ENCODE measurements at places on chromosomes 2 and 18. TPM values are rescaled to one million over a fixed set of nuclear protein-coding genes. Genes with fewer than 3 reads are reported as not detected.

PLGLB2 gene
- total RNA-seq: 2.0 TPM

STPG4 gene
- total RNA-seq: not detected

FAM136A gene
- 71.3 TPM for total RNA-seq

PDE1A gene
- not detected for total RNA-seq

CCDC85A gene
- not detected for total RNA-seq

ICA1L gene
- total RNA-seq: 6.2 TPM

PSMA8 gene
- total RNA-seq: 1.2 TPM

- no peak for DNase-seq
Observed at GRCh38 chr2:4188561-4188960, 485.2 kb downstream of the DCDC2C start.

DNA sequence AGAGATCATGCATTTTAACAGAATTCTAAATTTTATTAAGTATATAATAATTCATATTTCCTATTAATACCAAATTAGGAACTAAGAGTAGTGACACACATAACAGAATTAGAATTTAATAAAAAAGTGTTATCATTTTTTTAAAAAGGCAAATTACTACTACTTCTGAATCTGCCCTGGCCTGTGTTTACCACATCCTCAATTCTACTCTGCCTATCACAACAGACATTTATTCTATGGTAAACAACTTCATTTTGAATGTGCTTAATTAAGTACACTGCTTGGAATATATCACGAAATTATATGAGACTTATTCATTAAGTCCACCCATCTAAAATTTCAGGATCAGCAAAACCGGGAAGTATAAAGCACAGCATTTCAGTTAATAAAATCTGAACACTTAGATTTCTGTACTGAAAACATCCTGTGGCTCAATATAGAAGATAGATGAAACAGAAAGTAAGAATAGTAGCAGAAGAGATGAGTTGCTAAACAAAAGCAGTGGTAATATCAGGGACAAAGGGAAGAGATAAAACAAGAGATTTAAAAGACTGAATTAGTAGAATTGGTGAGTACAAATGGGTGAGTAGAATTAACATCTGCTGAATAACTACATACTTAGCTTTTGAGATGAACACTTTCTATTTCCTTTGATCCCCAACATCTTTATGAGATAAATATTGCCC lies 3.7 kb downstream of the SMC6 start:
- no peak for DNase-seq

DNA sequence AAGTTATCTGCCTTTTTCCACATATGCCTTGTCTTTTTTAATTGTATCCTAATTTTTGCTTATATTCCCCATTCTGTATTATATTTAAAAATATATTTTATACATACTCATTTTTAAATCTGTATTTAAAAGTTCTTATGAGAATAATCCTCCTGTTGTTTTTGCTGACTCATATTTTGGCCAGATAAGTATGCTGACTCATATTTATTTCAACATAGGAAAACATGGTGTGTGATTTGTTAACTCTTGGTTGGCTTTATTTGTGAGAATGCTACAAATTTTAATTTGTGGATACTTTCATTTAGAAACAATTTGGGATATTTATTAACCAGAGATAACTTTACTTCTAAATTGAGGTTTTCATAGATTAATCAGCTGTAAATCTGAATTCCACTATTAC lies 587.7 kb downstream of the CPS1 start:
- no peak for DNase-seq

DNA sequence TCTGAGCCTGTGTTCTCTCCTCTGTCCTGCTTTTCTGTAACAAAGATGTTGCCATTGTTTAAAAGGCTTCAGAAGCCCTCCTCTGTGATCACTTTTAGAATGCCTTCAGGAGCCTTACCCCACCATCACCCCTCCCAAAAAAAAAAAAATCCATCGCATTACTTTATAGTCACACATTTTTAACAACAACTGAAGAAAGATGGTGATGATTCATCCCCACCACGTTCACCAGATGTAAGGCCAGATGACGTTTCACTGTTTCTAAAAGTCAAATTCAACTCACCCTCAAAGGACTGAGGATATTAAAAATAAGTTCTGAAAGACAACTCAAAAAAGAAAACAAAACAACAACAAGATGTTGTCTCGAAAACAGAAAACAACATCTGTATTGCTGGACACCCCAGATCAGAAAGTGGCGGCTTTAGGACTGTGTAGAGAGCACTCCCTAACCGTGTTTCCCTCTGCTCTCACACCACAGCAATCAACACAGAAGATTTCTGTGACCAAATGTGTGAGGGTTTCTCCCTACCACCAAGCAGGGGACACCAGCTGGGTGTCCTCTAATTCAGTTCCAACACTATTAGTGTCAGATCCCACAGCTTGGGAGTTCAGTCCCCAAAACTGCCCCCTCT lies 61.9 kb upstream of the CREB1 start:
- DNase-seq: no peak

DNA sequence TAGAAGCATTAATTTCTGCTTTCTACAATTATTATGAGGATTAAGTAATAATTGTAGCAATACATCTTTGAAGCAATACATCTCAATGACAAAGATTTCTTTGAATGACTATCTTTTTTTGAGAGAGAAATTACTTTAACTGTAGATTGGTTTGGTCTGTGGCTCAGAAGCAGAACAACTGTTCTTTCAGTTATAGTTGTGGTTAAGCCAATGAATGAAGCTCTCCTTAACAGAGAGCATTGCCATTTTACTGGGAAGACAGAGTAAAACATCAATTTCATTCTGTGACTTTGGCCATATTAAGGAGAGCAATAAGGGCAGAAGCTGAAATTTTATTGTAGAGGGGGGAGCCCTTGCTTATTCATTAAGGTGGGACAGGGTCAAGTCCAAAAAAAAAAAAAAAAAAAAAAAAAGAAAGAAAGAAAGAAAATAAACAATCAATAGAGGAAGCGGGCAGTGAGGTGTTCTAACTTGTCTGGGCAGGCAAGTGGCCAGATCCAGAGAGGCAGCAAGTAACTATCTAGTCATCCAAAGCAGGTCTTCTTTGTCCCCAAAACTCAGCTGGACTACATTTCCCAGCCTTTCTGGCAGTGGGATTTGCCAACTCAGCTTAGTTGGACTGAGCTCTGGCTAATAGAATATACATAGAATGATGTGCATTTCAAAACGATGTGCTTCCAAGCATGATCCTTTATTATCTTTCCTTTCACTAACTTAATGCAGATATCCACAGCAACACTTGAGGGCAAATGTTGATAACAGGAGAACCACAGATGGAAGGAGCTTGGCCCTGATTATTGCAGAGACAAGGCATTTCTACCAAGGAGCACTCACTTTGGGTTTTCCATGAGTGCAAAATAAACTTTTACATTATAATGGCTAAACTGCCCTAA lies 462.7 kb upstream of the CDH20 start:
- DNase-seq: no peak

DNA sequence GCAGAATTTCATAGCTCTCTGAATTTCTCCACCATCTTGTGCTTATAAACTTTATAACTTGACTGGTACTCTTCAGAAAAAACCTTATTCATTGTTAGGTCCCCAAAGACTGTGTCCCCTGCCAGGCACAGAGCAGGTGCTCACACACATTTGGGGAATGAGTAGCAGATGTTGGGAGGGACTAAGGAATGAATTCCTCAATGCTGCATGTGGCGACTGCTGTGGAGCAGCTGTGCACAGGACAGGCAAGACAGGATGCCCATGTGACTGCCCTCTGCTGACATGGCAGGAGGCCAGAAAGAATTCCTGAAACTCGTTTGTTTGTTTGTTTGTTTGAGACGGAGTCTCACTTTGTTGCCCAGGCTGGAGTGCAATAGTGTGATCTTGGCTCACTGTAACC lies 122.3 kb upstream of the ITGA6 start:
- no peak for DNase-seq

GRCh38 chr18:28177828-28178635 lies 1.1 kb upstream of the CDH2 start:
- DNase-seq: no peak

- DNase-seq: no peak
Observed at GRCh38 chr2:206814498-206814897, 49.1 kb downstream of the FASTKD2 start.

DNA sequence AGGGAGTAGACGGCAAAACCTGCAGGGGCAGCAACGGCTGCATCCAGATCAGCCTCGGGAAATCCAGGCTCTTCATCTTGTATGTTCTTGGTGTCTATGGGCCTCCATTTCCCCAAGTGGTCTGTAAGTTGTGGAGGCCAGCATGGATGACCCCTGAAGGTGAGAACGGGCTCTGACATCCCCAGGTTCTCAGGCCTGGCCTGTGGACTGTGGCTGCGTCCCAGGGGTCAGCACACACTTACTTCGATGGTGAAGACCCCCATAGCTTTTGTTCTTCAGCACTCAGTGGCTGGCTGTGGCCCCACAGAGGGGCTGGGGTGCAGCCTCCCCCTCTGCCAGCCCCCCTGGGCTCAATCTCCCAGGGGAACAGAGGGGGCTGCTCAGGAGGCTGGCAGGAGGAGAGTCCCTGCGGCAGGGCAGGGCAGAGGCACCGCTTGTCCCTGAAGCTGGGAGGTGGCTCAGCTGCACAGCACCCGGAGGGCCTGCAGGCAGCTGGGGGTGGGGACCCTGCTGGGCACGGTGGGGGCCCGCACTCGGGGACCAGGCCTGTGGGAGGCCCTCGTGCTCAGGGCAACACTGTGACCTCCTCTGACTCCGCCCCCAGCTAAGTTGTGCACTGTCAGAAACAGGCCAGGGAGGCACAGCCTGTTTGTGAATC lies 3.8 kb downstream of the SLC66A3 start:
- no peak for DNase-seq

- no peak for DNase-seq
Observed at GRCh38 chr18:79497638-79498081, 101.9 kb downstream of the NFATC1 start.

- DNase-seq: no peak
Observed at GRCh38 chr2:129775952-129776653, 203.4 kb upstream of the RAB6C start.

DNA sequence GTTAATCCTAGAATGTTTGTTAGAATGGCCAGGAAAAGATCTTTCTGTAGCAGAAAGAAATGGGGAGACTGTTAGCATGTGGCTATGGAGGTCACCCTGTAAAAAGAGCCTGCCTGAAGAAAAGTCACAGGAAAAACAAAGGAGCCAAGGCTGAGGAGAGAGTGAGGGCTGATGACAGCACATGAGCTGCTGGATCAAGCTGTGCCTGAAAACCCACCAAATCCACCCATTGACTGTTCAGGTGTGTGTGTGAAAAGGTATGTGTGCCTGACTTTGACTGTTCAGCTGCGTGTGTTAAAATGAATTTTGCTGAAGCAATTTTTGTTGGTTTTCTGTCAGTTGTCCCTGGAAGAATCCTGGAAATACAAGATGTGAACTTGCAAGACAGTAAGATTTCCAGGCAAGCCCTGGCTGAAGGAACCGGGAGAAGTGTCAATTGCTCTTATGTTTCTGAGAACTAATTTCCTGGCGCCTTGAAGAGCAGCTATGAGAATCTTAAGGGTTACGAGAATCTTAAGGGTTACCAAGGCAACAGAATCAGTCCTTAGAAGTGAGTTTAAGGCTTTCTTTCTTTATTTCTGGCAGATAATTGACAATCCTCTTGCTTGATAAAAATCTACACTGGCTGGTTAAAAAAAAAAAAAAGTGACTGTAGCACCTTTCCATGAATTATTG lies 73.0 kb upstream of the LGALSL start:
- DNase-seq: no peak

- DNase-seq: no peak
Observed at GRCh38 chr2:18668221-18668620, 78.9 kb upstream of the NT5C1B start.

GRCh38 chr2:239955989-239956817 lies 68.9 kb downstream of the NDUFA10 start:
- no peak for DNase-seq

DNA sequence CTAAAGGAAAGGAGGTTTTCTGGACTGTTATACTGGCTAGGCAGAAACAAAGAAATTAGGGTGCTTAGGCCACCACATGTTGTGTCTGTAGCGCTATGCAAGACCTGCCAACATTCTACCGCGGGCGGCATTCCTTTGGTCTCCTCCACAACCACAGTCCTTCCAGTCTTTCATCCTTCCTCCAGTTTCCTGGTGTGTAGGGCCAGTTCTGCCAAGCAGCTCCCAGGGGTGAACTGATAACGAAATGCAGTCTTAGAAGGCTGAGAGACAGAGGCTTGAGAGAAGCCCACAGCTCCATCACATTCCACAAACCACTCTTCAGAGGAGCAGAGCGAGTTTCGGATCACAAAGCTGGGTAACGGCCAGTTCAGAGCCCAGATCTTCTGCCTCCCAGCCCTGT lies 19.5 kb upstream of the CXXC1 start:
- no peak for DNase-seq

- no peak for DNase-seq
Observed at GRCh38 chr2:101467306-101467705, 7.6 kb downstream of the RFX8 start.

- DNase-seq: no peak
Observed at GRCh38 chr2:7994397-7994951, 687.4 kb upstream of the ID2 start.

DNA sequence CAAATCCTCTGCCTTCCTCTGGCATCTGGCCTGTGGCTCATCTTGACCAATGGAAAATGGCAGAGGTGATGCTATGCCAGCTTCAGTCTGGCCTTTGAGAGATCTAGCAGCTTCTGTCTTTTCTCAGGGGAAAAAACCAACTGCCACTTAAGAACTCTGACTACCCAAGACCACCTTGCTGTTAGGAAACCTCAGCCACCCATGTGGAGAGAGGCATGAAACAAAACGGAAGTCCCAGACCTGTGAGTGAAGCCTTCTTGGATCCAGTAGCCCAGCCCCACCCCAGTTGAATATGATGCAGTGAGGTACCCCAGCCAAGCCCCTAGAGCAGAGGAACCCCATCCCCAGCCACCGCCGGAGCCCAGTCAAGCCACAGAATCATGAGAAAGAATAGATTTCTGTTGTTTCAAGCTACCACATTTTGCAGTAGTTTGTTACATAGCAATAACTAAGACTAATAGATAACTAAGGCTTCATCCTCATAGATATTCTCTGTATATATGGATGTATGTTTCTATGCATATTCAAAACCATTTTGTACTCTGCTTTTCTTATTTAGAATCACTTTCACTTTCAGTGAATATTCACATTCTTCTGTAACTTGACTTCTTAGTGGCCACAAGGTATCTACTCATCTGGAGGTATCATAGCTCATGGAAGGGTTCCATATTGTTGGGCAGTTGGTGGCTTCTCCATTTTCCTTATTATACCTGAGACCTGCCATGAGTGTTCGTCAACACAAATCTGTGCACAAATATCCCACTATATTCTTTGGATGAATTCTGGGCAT lies 142.1 kb downstream of the FBXO15 start:
- no peak for DNase-seq

- DNase-seq: no peak
Observed at GRCh38 chr2:72991980-72992733, 74.8 kb downstream of the EMX1 start.

GRCh38 chr18:70384181-70384790 lies 95.4 kb downstream of the SOCS6 start:
- DNase-seq: no peak

DNA sequence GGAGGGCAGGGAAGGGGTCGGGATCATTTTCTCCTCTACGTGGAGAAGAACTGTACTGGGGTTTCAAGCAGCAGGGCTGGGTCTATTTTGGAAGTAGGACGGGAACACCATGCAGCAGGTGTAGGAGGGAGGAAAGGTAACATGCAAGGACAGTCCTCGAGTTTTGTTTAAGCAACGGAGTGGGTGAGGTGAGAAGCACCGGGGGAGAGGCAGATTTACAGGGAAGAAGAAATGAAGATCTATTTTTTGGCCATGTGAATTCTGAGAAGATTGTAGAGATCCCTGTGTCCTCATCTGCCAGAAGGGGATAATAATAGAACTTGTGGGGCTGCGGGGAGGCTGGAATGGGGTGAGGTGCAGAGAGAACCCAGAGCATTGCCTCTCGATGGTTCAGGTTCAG lies 85.6 kb downstream of the INPP5D start:
- DNase-seq: no peak

- DNase-seq: no peak
Observed at GRCh38 chr2:7703543-7704144, 786.4 kb downstream of the RNF144A start.
